ENCODE measurements at places on chromosomes 7 and 10.
A peak's percentile ranks its signal among the peaks of the same experiment; 100 is the strongest.

DNA sequence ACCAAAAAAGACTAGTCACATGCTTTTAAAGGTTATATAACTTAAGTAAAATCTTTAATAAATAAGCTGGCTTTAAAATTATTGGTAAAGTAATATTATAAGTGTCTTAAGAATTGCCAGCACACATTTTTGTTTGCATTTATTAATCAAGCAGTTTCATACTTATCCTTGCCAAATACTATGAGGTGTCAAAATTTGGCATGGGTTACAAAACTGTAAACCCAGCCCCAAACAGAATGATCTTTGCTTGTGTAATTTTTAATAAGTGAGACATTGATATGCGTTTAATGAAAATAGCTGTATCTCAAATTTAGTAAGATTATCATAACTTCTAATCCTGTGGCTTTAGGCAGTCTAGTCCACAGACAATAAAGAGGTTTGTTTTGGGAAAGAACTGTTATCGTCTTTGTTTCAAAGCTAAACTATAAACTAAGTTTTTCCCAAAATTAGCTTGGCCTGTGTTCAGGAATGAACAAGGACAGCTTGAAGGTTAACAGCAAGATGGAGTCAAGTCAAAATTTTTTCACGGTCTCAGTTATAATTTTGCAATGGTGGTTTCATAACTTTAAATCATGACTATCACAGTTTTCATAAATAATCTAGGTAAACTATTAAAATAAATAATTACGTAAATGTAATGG is 72.8 kb downstream of the ST8SIA6 start:
- no peak for DNase-seq

DNA sequence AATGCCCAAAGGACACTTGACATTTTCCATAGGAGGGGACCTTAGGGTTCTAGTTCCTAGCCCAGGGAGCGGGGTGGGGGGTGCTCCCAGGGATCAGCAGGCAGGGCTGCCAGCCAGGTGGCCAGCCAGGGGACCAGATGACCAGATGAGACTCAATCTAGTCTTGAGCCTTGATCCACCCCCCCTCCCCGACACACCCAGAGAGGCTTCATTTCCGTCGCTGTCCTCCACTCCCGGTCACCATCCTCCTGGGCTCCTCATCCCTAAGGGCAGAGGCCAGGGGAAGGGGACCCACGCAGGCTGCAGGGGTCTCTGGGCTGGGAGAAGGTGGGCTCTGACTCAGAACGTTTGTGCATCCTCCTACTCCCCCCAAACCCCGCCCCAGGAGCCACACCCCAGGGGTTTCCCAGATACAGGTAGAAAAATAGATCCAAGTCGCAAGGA is 1.0 kb downstream of the STX1A start:
- no peak for DNase-seq

DNA sequence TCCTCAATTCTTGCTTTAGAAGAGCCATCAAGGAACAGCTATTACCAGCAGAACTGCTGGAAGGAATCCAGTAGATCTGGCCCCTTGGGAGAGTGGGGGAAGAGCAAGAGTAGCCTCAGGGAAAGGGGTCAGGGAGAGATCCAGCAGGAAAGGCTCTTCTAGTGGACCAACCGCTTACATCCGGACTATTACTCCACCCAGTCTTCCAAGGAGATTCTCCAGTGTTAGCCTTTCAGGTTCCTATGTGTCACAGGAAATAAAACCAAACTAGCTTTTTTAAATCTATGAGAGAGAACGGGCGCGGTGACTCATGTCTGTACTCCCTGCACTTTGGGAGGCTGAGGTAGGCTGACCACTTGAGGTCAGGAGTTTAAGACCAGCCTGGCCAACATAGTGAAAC is 34.3 kb downstream of the TET1 start:
- no peak for DNase-seq

DNA sequence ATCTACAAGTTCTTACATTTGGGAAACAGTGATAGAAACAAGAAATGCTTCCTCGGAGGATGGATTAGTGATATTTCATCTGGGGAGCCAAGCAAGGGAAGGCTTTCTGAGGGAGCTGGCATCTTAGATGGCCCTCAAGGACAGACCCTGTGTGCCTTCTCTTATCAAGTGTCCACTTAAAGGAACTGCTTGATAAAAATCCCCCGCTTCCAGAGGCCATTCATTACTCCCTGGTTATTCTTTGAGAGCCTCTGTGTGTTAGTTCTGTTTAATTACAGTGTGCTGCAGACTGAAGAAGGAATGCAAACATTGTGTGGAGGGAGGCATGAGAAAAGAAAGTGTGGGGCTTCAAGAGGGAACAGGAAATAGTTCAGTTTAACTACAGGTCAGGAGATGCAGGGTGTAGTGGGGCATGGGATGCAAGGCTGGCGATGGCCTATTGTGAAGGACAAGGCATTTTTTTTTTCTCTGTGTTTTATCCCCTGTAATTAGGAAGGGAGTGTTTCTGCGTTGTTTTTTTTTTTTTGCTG is 145.4 kb downstream of the SNX10 start:
- DNase-seq: no peak

DNA sequence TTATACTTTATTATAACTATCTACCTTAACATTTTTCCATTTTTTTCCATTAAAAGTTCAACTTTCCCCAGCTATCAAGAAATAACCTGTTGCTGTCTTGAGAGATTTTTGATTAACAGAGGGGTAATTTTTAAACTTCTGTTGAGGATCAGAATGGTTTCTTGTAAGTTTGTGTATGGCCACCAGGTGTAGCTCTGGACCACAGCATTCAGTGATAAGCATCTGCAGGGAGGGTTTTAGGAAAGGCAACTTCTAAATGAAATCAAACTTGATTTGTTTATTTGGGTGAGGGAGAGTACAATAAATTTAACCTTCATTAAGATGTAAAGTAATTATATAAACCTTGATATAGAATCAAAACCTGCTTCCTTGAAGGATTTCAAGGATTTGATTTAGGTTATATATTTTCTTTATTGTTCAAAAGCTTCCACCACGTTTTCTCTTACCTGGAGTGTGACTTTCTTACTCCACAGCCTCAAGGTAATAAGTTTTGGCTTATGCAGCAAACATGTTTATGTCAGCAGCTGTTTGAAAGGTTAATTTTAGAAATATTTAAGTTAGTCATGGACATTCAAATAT is 153.3 kb downstream of the STK31 start:
- peak; percentile 8 for DNase-seq

GRCh38 chr10:30813872-30814481 is 184.4 kb upstream of the LYZL2 start:
- DNase-seq: no peak

- peak; percentile 36 for DNase-seq
These were observed 871 bp downstream of the SPOCK2 start for GRCh38 chr10:72087392-72087968.

GRCh38 chr10:117860135-117860534 is 186.6 kb downstream of the RAB11FIP2 start:
- no peak for DNase-seq

DNA sequence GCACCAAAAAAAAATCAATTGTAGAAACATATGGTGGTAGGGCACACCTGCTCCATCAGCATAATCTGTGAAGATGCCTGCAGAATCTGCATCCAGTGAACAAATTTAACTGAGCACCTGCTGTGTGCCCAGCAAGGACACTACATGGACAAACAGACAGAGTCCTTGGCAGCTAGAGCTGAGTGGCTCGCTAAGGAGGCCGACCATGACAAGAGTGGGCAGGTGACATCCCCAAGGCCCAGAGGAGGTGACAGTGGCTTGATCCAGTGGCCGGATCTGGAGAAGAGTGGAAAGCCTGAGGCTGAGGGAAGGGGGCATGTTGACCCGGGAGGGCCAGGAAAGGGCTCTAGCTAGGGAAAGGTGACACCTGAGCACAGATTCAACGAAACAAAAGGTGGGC is 68.1 kb downstream of the MAD1L1 start:
- no peak for DNase-seq

DNA sequence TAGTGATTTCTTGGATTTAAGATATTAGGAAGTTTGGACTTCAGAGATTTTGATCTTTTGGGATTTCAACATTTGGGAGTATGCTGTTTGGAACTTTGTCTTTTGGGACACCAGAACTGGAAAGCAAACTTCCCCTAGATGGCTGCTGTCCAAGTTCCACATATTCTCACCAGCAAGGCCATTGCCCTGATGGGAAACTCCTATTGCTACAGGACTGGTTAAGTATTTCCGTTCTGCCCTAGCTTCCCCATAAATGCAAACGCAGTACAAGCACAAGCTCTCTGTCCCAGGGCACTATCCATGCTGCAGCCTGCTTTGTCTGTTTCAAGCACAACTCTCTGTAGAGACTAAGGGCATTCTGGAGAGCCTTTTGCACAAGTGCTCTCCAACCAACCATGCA is 79.3 kb upstream of the SLC25A13 start:
- DNase-seq: no peak

- no peak for DNase-seq
These were observed 8.2 kb downstream of the MINDY3 start for GRCh38 chr10:15852111-15852557.

GRCh38 chr7:70951271-70951962 is 180.5 kb upstream of the GALNT17 start:
- DNase-seq: no peak

DNA sequence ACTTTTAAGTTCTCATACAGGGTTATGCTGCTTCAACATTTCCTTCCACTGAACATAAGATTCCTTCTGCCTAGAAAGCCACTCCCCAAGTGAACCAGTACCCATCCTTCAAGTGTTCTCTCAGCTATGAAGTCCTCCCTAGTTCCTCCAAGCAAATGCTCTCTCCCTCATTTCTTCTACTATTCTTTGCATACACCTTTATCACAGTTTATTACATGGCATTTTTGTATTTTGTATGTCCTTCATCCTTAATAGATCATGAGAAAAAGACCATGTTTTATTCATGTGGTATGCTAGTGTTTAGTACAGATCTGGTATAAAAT is 1.9 kb downstream of the SYPL1 start:
- DNase-seq: peak; percentile 28

- no peak for DNase-seq
These were observed 730.5 kb downstream of the ZWINT start for GRCh38 chr10:55630491-55631056.

DNA sequence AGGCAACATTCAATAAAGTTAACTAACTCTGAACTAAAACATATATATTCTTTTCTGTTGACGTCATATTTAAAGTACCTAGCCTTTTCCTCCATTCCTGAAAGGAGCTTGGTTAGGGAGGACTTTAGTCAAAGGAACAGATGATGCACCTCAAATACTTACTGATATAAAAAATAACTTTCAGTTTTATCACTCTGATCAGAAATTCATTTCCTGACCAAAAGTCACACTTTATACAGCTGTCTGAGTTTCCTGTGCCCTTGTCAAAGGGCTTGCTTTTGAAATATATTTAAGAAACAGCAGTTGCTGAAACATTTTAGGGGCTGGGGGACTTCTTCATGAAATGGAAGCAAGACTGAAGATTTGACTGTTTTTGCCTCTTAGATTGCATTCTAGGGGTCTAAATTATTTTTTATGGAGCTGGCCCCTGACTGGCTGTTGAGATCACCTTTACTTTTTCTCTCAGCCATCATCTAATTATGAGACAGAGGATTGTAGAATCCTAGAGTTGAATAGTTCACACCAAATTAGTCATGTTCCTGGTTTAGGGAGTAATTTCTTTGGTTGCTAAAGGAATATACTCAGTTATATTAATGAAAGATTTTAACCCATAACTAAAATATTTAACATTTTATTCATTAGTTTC is 46.6 kb downstream of the GLCCI1 start:
- no peak for DNase-seq

DNA sequence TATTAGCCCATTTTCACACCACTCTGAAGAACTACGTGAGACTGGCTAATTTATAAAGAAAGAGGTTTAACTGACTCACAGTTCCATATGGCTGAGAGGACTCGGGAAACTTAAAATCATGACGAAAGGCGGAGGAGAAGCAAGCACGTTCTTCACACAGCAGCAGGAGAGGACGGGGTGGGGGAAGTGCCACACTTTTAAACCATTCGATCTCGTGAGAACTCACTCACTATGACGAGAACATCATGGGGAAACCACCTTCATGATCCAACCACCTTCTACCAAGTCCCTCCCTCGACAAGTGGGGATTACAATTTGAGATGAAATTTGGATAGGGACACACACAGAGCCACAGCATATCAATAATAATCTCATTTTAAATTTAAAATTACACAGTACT is 80.2 kb downstream of the VWDE start:
- no peak for DNase-seq

DNA sequence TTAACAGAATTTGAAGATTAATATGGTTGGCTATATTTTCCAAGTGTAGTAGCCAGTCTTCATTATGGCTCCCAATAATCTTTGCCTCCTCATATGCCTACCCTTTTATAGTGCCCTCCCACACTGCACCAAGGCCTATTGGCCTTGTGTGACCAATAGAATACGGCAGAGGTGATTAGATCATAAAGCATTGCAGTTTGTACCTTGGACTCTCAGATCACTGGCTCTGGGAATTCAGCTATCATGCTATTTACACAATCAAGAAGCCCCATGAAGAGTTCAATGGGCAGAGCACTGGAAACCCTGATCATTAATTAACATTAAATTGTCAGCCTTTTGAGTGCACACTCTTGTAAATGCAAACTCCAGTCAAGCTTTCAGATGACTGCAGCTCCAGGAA is 154.5 kb upstream of the MAGI2 start:
- DNase-seq: no peak

DNA sequence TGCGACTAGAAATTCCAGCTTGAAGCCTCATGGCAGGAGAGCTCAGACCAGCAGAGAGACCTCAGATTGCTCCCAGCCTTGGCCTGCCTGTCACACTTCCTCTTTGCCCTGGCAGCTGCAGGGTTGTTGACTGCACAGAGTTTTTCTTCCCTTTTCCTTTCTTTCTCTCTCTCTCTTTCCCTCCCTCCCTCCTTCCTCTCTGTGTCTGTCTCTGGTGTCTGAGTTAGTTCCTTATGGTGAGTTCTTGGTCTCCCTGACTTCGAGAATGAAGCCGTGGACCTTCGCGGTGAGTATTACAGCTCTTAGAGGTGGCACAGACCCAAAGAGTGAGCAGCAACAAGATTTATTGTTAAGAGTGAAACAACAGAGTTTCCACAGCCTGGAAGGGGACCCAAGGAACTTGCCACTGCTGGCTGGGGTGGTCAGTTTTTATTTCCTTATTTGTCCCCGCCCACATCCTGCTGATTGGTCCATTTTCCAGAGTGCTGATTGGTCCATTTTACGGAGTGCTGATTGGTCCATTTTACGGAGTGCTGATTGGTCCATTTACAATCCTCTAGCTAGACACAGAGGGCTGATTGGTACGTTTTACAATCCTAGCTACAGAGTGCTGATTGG is 266.3 kb downstream of the RPS24 start:
- no peak for DNase-seq

- DNase-seq: no peak
These were observed 23.3 kb upstream of the HSPA12A start for GRCh38 chr10:116765648-116766081.

GRCh38 chr10:123213192-123213591 is 59.0 kb downstream of the BUB3 start:
- DNase-seq: no peak

Data from cerebellar cortex (tissue), 1 donor.